ENCODE measurements at places on chromosomes 11 and 22.

- no peak for DNase-seq
Observed at GRCh38 chr22:38432264-38432663, 22.7 kb downstream of the KCNJ4 start.

DNA sequence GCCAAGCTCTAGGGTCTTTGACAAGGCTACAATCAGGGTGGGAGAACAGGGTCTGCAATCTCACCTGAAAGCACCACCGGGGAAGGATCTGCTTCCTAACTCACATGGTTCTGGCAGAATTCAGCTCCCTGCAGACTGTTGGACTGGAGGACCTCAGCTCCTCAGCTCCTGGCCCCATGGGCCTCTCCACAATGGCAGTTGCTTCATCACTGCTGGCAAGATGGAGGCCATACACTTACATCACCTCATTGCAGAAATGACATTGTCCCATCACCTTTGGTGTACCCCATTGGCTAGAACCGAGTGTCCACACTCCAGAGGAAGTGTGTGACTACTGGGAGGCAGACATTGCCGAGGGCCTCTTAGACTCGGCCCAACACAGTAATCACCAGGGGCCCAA, 20.9 kb upstream of the MPPED1 start:
- no peak for DNase-seq

GRCh38 chr11:34957606-34958005, 41.2 kb downstream of the PDHX start:
- DNase-seq, result no peak

DNA sequence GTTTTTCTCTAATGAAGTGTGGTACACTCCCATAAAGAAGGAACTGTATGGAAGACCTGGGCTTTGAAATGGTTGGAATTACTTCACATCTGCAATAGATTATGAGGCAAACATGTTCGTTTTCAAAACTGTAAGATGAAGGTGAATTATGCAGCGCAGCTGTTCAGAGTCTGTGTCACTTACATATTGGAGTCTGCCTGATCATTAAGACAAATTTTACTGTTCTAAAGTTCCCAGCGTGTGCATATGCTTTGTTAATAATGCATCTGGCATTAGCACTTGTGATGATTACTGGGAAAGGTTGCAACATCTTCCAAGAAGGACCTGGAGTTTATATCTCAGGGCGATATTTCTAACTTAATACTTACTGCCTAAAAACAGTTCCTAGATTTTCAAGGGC, 255.2 kb upstream of the ZC3H12C start:
- DNase-seq, result no peak

DNA sequence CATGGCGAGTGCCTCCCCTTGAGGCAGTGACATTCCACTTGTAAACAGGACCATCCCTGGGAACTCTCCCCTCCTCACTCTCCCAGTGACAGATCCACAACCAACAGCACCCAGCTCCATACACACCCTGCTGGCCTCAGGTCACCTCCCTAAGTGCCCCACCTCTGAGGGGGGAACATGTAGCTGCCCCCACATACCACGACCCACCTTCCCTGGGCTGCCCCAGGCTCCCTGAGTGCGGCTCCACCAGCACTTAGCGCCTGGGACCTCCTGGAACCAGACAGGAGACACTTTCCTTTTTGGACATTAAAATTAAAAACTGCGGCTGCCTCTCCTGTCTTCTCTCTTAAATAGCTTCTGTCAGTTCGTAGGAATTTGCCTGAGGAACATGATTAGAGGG, 1140.1 kb downstream of the BRD1 start:
- no peak for DNase-seq

DNA sequence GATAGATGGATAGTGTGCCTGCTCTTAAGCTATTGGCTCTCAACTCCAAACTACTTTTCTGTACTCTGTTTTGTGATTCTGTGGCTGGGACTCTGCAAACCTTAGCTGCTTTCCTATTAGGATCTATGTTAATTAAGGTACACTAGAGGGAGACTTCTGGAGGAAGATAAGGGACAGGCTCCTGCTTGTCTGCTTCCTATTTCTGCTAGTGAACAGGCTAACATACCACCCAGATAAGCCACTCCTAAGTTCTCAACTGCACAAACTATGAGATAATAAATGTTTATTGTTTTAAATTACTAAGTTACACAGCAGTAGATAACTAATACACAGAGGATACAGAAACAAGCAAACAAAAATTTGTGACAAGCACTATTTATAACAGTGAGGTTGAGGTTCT, 10.2 kb upstream of the NXPE2 start:
- no peak for DNase-seq

GRCh38 chr11:115132436-115133228, 371.6 kb downstream of the CADM1 start:
- no peak for DNase-seq

DNA sequence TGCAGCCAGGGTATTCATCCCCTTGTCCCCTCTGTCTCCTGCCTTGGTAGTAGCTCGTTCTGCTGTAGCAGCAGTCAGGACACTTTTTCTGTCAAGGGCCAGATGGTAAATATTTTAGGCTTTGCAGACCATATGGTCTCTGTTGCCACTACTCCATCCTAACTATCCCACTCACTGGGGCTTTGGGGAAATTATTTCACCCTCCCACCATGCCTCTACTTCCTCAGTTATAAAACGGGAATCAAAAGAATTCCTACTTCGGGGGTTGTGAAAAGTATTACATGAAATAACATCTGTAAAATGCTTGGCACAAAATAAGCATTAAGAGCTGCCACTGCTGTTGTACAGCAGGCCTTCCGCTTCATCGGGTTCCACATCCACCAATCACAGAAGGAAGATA, 89.9 kb upstream of the LDLRAD3 start:
- DNase-seq, result no peak

Data from fibroblast of pulmonary artery (primary cell).